ENCODE measurements at places on chromosomes 5 and 9. TPM values are rescaled to one million over a fixed set of nuclear protein-coding genes. Genes with fewer than 3 reads are reported as not detected.

C9 gene
- not detected for total RNA-seq

FRRS1L gene
- 2.6 TPM for total RNA-seq

DAPK1 gene
- 34.5 TPM for total RNA-seq

- no peaks in the 10 kb centered on the region for H3K36me3 ChIP-seq
- H3K4me1 ChIP-seq: no peaks in the 10 kb centered on the region
- no peak overlapping the region for H3K27ac ChIP-seq
- H3K4me3 ChIP-seq: no peak overlapping the region
Observed at GRCh38 chr9:14424983-14425382, 111.0 kb upstream of the NFIB start.

DNA sequence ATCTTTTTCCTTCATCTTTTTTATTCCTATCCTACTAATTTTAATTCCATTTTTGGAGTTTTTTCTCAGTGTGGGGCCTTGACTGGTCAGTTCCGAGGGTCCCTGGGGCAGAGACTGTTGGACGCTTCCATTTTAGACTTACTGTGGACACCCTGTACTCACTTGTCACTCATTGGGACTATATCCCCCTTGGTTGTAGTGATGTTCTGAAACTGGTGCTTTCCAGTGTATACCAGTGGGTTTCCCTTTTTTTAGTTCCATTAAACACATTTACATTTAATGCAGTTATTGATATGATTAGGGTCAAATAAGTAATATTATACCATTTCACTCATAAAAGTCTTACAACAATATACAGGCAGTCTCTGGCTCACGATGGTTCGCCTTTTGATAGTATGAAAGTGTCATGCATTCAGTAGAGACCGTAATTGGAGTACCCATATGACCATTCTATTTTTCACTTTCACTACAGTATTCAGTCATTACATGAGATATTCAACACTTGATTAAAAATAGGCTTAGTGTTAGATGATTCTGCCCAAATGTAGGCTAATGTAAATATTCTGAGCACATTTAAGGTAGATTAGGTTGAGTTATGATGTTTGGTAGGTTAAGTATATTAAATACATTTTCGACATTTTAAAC is 46.0 kb downstream of the CNOT6 start:
- no peak for DNase-seq
- H3K4me1 ChIP-seq: no peaks in the 10 kb centered on the region
- H3K27me3 ChIP-seq: no peaks in the 10 kb centered on the region
- H3K27ac ChIP-seq: no peak overlapping the region
